ENCODE measurements at places on chromosomes 13 and 19.

GRCh38 chr19:46755077-46755852, 9.0 kb upstream of the STRN4 start:
- H3K36me3 ChIP-seq: 0 out of 3 replicates have a peak, but pooled peaks cover 4% of the 10 kb centered on the region
- peaks cover 12% of the 10 kb centered on the region for H3K4me1 ChIP-seq
- no peak overlapping the region for H3K4me3 ChIP-seq

GRCh38 chr19:10712754-10713153, 5.1 kb upstream of the DNM2 start:
- H3K27ac ChIP-seq: no peak overlapping the region
- H3K4me3 ChIP-seq: no peak overlapping the region
- H3K36me3 ChIP-seq: no peaks in the 10 kb centered on the region
- no peaks in the 10 kb centered on the region for H3K27me3 ChIP-seq
- no peak for DNase-seq
- peaks cover 7% of the 10 kb centered on the region for H3K4me1 ChIP-seq

- no peaks in the 10 kb centered on the region for H3K36me3 ChIP-seq
- H3K4me1 ChIP-seq: no peaks in the 10 kb centered on the region
- no peaks in the 10 kb centered on the region for H3K27me3 ChIP-seq
- H3K4me3 ChIP-seq: no peak overlapping the region
- no peak overlapping the region for H3K27ac ChIP-seq
Observed at GRCh38 chr19:18772620-18773587, 18.2 kb downstream of the COMP start.

GRCh38 chr13:106140476-106140875, 395.0 kb downstream of the EFNB2 start:
- H3K27me3 ChIP-seq: no peaks in the 10 kb centered on the region
- H3K4me3 ChIP-seq: no peak overlapping the region
- no peaks in the 10 kb centered on the region for H3K36me3 ChIP-seq
- no peak overlapping the region for H3K27ac ChIP-seq

DNA sequence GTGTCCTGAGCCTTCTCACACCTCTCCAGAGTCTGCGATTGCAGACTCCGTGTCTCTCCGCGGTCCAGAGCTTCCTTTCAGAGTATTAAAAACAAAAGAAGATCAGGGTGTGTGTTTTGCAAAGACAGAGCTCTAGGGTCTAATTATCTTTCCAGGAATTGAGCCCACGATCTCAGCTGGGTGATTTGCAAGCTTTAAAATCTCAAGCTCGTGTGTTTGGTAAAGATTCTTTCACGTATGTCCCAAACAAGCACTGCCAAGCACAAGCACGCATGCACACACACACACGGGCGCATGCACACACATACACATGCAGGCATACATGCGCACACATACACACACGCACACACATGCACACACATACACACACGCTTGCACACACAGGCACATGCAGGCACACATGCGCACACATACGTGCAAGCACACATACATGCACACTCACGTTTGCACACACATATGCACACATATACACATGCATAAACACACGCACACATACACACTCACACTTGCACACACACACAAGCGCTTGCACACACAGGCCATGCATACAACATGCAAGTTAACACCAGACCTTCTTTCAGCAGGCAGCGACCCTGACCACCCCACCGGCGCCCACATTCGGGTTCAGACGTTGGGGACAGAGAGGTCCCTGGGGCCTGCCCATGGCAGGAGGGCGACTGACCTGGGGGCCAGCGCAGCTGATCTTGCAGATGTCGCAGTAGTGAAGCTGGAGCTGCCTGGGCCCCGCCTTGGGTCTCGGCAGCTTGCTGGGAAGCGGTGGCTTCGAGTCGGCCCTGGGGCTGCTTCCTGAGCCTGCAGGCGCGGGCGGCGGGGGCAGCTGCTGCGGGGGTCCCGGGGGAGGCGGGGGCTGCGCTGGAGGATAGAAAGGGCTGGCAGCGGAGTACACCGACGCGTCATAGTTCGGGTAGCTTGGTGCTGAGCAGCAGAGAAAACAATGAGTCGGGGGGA, 37.9 kb downstream of the ZFR2 start:
- DNase-seq: no peak
- no peaks in the 10 kb centered on the region for H3K36me3 ChIP-seq
- no peak overlapping the region for H3K27ac ChIP-seq
- peaks cover 3% of the 10 kb centered on the region for H3K27me3 ChIP-seq

DNA sequence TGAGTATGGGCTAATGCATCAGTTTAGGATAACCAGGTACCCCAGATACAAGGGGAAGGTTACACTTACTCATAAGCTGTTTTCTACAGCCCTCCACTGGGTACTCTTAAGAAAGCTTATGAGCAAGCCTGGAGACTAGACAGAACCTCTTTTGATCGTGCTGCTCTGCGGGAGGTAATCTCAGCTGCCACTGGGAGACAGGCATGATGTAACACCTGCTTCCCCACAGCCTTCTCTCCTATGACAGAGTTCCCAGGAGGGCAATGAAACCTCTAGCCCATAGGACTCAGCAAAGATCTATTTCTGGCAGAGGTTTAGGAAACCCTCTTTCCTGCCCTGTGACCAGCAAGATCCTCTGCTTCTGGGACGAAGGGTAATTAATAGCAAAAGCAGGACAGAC, 65.6 kb downstream of the WASF3 start:
- no peak overlapping the region for H3K27ac ChIP-seq
- no peak for DNase-seq
- H3K27me3 ChIP-seq: no peaks in the 10 kb centered on the region
- no peaks in the 10 kb centered on the region for H3K36me3 ChIP-seq
- peaks cover 23% of the 10 kb centered on the region for H3K4me1 ChIP-seq
- H3K4me3 ChIP-seq: no peak overlapping the region

- no peaks in the 10 kb centered on the region for H3K36me3 ChIP-seq
- H3K27ac ChIP-seq: no peak overlapping the region
- H3K27me3 ChIP-seq: peaks cover 28% of the 10 kb centered on the region
- no peak overlapping the region for H3K4me3 ChIP-seq
- H3K4me1 ChIP-seq: peaks cover 61% of the 10 kb centered on the region
Observed at GRCh38 chr19:8340341-8341096, 2.5 kb downstream of the KANK3 start.

DNA sequence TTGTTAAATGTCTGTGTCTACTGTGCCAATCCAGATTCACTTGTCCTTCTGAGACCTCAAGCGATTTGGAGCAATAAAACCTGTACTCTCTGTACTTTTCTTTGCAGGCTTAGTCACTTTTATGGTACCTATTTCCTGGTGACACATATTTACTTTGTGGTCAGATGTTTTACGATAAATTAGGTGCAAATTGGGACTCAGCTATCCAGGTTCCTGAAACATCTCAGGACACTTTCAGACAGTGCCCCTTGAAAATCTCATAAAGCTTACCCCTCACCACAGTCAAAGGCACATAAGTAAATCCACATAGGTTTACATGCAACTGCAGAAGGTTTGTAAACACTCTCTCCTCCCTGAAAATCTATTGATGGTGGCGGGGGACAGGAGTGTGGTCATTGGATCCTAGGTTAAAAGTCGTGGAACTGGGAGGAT, 438.8 kb downstream of the EFNB2 start:
- no peaks in the 10 kb centered on the region for H3K4me1 ChIP-seq
- DNase-seq: no peak
- no peak overlapping the region for H3K4me3 ChIP-seq
- H3K27me3 ChIP-seq: no peaks in the 10 kb centered on the region
- no peak overlapping the region for H3K27ac ChIP-seq

- no peak for DNase-seq
- no peaks in the 10 kb centered on the region for H3K36me3 ChIP-seq
- no peaks in the 10 kb centered on the region for H3K27me3 ChIP-seq
- no peak overlapping the region for H3K27ac ChIP-seq
Observed at GRCh38 chr13:36377826-36378468, 31.8 kb upstream of the SPART start.

DNA sequence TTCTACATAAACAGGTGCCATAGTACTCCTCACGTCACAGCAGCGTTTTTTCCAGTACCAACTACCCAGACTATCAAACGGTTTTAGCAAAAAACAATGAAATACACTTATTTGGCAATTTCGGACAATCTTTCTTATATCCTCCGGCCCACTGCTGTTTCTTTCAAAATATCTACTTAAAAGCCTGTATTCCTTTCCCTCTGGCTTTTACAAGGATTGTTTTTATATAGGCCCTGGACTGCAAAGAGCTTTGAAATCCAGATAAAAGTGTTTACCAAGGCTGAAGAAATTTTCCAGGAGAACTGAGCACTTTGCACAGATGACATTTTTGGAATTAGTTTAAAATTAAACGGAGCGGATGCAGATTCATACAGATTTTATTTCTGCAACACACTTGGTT, 255.9 kb upstream of the STARD13 start:
- H3K27ac ChIP-seq: peak overlapping the region; percentile 99
- peak overlapping the region; percentile 55 for H3K4me3 ChIP-seq
- DNase-seq: no peak
- no peaks in the 10 kb centered on the region for H3K27me3 ChIP-seq

- H3K27me3 ChIP-seq: peaks cover 7% of the 10 kb centered on the region
- DNase-seq: no peak
- 0 out of 2 replicates have a peak within 1 kb of the TSS, but pooled peaks have one; percentile 12 for H3K4me3 ChIP-seq
- H3K36me3 ChIP-seq: no peaks in the 10 kb centered on the region
Observed at GRCh38 chr19:3029065-3029923, at the start of gene TLE2. TLE2 (minus strand) TSS chr19:3029280; CDS start chr19:3028904, 376 bp downstream.

- H3K27me3 ChIP-seq: no peaks in the 10 kb centered on the region
- no peaks in the 10 kb centered on the region for H3K4me1 ChIP-seq
- H3K27ac ChIP-seq: no peak overlapping the region
Observed at GRCh38 chr19:1058112-1058511, 8.9 kb upstream of the ARHGAP45 start.

GRCh38 chr13:40680659-40681323, 14.3 kb upstream of the FOXO1 start:
- no peak overlapping the region for H3K27ac ChIP-seq
- no peak for DNase-seq
- H3K4me3 ChIP-seq: no peak overlapping the region
- H3K4me1 ChIP-seq: peaks cover 23% of the 10 kb centered on the region
- no peaks in the 10 kb centered on the region for H3K27me3 ChIP-seq

- DNase-seq: no peak
- H3K4me1 ChIP-seq: no peaks in the 10 kb centered on the region
- peaks cover 25% of the 10 kb centered on the region for H3K27me3 ChIP-seq
- H3K27ac ChIP-seq: no peak overlapping the region
- H3K4me3 ChIP-seq: no peak overlapping the region
Observed at GRCh38 chr19:41599175-41599966, 23.4 kb downstream of the CEACAM21 start.

DNA sequence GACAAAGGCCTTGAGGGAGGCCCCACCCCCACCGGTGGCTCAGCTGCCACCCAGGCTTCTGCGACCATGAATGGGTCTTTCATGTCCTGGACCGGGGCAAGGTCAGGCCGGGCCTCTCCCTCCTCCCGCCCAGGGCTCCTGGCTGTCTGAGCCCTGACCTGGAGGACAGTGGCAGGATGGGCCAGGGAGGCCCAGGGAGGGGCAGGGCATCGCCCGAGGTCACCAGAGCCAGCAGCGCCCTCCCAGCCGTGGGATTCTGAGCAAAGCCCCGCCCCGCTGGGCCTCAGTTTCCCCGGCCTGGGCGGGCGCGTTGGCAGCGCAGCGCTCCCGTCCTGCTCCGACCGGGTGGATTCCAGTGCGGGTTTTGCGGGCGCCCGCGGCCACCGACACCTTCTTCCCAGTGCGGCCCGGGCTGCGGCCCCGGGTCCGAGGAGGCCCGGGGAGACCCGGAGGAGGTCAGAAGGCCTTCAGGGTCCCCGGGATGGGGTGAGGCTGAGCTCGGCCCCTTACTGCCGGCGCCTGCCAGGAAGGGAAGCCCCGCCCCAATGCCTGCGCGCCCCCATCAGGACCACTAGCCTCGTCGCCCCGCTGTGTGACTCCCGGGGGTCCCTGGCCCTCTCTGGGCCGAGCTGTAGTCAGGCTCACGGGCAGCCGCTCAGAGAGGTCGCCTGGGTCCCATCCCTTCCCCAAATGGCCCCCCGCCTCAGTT, 24.6 kb upstream of the SEMA6B start:
- H3K4me1 ChIP-seq: peaks cover 82% of the 10 kb centered on the region
- peak overlapping the region; percentile 97 for H3K27ac ChIP-seq
- H3K4me3 ChIP-seq: peak overlapping the region; percentile 68
- H3K36me3 ChIP-seq: peaks cover under 1% of the 10 kb centered on the region

GRCh38 chr19:7000816-7001215, 20.4 kb downstream of the MBD3L2B start:
- no peak for DNase-seq
- H3K4me3 ChIP-seq: no peak overlapping the region
- no peaks in the 10 kb centered on the region for H3K27me3 ChIP-seq
- no peaks in the 10 kb centered on the region for H3K36me3 ChIP-seq
- H3K4me1 ChIP-seq: no peaks in the 10 kb centered on the region
- no peak overlapping the region for H3K27ac ChIP-seq

DNA sequence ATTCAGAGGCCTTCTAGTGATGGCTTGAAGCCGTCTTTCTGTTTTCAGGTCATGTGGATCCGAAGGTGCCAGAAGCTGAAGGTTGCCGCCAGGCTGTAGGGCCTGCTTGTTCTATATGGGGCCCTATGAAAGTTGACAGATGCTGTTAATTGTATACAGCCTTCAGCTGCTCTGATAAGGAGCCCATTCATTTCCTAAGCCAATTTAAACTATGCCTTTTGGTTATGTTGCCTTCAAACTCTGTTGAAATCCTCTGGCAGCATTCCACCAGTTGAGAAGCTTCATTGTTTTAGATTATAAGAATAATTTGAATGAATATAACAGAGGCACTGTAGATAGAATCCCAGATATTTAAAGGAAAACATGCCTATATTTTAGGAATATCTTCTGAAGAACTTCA, 34.4 kb downstream of the RAP2A start:
- no peak overlapping the region for H3K27ac ChIP-seq
- H3K4me1 ChIP-seq: peaks cover 13% of the 10 kb centered on the region
- DNase-seq: peak; percentile 55
- peaks cover 2% of the 10 kb centered on the region for H3K36me3 ChIP-seq
- no peaks in the 10 kb centered on the region for H3K27me3 ChIP-seq

GRCh38 chr13:108943842-108944241, 314.4 kb downstream of the MYO16 start:
- DNase-seq: no peak
- H3K27me3 ChIP-seq: no peaks in the 10 kb centered on the region
- no peak overlapping the region for H3K27ac ChIP-seq
- no peaks in the 10 kb centered on the region for H3K4me1 ChIP-seq
- H3K36me3 ChIP-seq: no peaks in the 10 kb centered on the region

GRCh38 chr13:43094901-43095300, 71.5 kb downstream of the DNAJC15 start:
- H3K27ac ChIP-seq: no peak overlapping the region
- 0 out of 3 replicates have a peak, but pooled peaks cover 10% of the 10 kb centered on the region for H3K36me3 ChIP-seq
- no peak for DNase-seq
- H3K4me3 ChIP-seq: no peak overlapping the region

- H3K36me3 ChIP-seq: no peaks in the 10 kb centered on the region
- peaks cover 60% of the 10 kb centered on the region for H3K4me1 ChIP-seq
- H3K4me3 ChIP-seq: peak overlapping the region; percentile 86
- DNase-seq: peak; percentile 76
- H3K27ac ChIP-seq: peak overlapping the region; percentile 77
Observed at GRCh38 chr19:49149652-49150105, 5.5 kb downstream of the HRC start.
